ENCODE measurements at places on chromosomes 12 and 14.

- DNase-seq, result no peak
Observed at GRCh38 chr14:69483765-69484443, 624 bp upstream of the PLEKHD1 start.

DNA sequence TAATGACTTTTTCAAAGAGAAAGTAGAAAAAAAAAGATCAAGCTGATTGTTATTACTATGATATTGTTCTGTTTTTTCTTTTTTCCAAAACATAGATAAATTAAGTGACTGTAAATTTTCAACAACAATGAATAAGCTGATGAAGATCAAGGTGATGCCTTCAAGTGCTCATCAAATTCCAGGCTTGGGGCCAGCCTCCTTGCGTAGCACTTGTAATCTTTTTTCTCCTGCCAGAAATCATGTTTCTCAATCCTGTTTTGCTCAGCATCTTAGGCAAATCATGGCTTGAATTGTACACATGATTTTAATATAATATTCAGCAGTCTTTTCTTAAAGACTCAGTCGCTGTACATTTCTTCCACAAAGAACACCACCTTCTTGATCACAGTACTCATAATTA is 333.2 kb downstream of the NPAS3 start:
- no peak for DNase-seq

GRCh38 chr12:50776749-50777728 is 13.1 kb downstream of the ATF1 start:
- DNase-seq, result no peak

- DNase-seq, result no peak
Observed at GRCh38 chr12:120404271-120404670, 33.6 kb upstream of the COX6A1 start.

DNA sequence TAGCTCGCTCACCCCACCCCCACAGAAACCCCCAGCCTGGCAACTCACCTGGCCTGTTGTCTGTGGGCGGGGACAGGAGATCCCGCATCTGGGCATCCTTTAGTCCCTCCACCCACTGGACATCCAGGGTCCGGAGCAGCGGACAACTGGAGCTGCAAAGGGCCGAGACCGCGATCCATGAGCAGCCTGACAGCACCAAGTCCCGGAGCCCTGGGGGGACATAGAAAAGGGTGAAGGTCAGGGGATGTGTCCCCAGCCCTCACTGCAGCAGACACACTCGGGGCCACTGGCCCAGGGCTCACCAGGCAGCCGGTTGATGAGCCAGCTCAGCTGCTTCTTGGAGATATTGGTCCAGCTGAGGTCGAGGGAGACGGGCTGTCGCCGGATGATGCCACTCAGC is 40.9 kb downstream of the RNF34 start:
- DNase-seq, result no peak

DNA sequence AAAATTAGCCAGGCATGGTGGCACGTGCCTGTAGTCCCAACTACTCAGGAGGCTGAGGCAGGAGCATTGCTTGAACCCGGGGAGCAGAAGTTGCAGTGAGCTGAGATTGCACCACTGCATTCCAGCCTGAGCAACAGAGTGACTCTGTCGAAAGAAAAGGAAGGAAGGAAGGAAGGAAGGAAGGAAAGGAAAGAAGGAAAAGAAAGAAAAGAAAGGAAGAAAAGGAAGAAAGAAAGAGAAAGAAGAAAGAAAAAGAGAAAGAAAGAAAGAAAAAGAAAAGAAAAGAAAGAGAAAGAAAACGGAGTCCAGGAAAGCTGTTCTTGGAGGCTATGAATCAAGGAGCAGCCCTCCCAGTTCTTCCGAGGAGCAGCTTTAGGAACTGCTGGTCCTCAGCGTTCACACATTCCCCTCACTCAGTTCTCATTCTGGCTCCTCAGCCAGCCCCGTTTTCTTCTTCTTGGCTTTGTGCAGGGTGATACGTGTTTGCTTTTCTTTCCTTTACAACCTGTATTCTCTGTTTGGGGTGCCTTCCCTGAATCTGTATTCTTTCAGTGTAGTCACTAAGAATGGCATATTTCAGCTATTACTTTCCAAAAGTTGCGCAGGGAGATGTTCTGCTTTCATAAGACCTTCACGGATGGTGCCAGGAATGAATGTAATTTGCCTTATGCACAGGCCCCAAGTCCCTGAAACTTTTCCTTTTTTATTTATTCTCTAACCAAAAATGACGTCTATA is 12.2 kb downstream of the FBXL14 start:
- no peak for DNase-seq

Measured in GM12892 (cell line).